ENCODE measurements at places on chromosomes 2 and 18. TPM values are rescaled to one million over a fixed set of nuclear protein-coding genes. Genes with fewer than 3 reads are reported as not detected.

Gene CPS1
- 28.2 TPM for total RNA-seq

Gene MATN3
- total RNA-seq, result 4.3 TPM

Gene NT5DC4
- not detected for total RNA-seq

Gene SPP2
- total RNA-seq, result not detected

Gene SCTR
- not detected for total RNA-seq

Gene FAM110C
- total RNA-seq, result not detected

Gene EMILIN1
- 113 TPM for total RNA-seq

Gene CNRIP1
- 70.9 TPM for total RNA-seq

Gene ANKRD29
- total RNA-seq, result 4.1 TPM

Gene XDH
- total RNA-seq, result 0.43 TPM
